Lung microvascular endothelial cell (primary cell): ENCODE measurements at places on chromosomes 11 and 22.
A peak's percentile ranks its signal among the peaks of the same experiment; 100 is the strongest.

- peak; percentile 73 for DNase-seq
These were observed 6.8 kb upstream of the INSC start for GRCh38 chr11:15107730-15108515.

GRCh38 chr11:285021-285893 is 3.7 kb upstream of the PGGHG start:
- DNase-seq, result no peak

- DNase-seq, result no peak
These were observed 49.5 kb downstream of the ARFGAP2 start for GRCh38 chr11:47127213-47127612.

GRCh38 chr22:31148953-31149627 is 8.8 kb upstream of the PLA2G3 start:
- peak; percentile 82 for DNase-seq

GRCh38 chr11:66006891-66007176 is 4.5 kb downstream of the BANF1 start:
- DNase-seq, result no peak
